ENCODE measurements at places on chromosomes 1 and 21.

DNA sequence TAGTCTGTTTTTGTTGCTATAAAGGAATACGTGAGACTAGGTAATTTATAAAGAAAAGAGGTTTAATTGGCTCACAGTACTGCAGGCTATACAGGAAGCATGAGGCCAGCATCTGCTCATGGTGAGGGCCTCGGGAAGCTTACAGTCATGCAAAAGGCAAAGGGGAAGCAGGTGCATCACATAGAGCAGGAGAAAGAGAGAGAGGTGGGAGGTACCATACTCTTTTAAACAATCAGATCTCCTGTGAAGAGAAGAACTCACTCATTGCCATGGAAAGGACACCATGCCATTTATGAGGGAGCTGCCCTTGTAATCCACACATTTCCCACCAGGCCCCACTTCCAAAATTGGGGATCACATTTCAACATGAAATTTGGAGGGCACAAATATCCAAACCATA lies 12.7 kb downstream of the PPP1R12B start:
- no peak for DNase-seq

DNA sequence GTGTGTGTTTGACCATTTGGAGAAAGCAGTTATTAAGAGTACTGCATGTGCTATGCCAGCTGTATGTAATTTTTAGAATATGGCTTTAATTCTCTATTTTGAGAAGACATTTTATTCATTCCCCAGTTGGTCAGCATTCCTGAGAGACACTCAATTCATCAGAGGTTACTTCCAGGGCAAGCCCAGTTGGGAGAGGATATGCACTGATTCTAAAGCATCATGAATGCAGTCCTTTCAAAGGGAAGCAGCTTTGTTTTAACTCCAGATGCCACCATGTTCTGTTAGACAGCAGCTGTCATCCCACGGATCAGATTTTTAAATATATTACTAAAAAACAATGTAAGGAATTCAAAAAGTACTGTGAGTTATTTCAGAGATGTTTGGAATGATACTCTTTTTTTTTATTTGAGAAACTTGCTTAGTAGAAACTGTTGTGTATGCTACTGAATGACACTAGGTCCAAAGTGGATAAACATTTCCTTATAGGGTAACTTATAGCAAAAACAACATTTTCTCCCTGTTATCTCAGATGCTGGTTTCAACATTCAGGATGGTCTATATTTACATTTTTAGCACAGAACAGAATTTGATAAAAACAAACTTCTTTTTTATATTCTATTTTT lies 149.5 kb upstream of the B3GALT2 start:
- DNase-seq = no peak

DNA sequence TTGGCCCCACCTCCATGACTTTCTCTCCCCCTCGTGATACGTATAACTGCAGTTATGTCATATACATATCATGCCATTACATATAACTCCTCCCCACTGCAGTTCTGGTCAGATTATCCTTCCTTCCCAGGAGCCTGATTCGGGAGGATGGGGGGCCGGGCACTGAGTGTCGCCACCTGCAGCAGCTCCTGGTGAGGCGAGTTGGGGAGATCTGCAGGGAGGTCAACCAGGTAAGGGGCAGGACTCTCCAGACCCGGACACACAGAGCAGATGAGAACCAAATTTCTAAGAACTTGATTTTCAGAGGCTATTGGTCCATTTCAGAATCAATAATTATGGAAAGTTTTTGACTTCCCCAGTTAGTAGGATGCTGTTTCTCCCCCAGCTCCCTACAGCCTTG lies 19.5 kb downstream of the HYI start:
- DNase-seq = no peak

- peak; percentile 57 for DNase-seq
These were observed 485.3 kb upstream of the PTBP2 start for GRCh38 chr1:96236156-96236739.

DNA sequence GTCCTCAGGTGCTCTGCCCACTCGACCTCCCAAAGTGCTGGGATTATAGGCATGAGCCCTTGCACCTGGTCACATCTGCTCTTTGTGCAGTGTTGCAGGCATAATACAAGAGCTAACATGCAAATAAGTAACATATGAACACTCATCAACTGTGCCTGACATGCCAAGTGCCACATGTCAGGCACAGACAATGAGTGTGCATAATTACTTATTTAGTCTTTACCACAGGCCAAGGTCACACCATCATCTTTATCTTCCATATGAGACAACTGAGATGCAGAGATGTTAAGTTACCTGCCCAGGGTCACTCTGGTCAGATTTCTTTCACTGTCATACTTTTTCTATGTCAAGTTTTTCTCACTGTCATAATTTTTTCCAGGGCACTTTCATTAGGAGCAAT lies 126.1 kb downstream of the PPIAL4G start:
- DNase-seq = no peak

DNA sequence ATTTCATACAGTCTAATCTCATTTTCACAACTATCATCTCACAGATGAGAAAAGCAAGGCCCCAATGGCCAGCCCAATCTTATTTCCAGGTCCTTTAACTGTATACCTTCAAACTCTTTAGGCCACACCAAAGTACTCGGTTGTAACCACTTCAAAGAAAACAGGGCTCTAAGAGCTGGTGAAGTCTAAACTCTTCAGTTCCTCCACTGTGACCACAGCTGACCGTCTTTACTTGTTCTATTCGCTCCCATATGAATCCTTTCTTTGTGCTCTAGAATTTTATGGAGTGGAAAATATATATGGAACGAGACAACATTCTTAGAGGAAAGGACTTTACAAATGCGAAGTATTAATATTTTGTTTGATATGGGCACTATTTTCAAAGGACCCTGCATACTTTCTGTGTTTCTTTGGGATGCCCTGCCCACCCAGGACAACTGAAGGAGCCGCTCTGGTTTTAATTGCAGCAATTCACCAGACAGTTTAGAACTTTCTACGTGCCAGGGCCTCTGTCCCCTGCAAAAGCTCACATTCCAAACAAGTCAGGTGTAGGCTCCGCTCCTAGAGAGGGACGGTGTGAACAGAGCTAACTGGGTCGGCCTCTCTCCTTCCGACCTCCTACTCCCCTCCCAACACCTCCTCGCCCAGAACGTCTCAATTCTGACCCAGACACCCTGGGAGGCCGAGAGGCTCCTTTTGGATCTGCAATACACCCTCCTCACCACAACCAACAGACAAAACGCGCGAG lies 15.7 kb downstream of the IER5 start:
- DNase-seq = no peak

GRCh38 chr1:216913976-216914375 lies 190.7 kb upstream of the ESRRG start:
- no peak for DNase-seq

DNA sequence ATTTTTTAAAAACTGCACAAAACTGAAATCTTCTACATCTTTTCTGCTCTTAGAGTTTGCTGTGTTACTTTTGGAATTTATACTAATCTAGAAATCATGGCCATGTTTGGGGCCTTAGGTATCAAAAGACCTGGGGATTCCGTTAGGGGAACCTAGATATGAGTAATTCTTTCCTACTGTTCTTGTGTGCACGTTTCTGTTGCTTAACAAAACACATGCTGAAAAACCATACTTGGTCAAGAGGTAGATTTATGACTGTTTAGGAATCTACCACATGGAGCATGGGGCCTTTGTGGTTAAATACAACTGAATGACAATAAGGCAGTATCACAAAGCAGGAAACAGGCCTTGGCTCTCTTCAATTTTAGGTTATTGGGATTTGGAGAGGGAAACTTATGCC lies 291.9 kb upstream of the USP25 start:
- no peak for DNase-seq

DNA sequence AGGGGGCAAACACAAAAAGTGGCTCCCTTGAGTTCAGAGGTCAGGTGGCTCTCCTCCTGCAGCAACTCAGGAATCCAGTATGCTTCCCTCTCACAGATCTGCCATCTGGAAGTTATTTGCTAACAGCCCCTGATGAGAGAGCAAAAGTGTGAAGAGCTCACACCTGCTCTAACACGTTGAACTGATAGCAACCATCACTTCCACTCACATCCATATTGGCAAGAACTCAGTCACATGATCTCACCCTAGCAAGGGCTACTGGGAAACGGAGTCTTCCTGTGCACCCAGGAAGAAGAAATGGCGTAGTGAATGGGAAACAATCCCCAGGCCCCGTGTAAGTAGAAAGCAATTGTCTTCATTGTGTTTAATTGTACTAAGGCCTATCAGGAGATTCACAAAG lies 20.7 kb upstream of the SLC45A1 start:
- no peak for DNase-seq

GRCh38 chr21:38496224-38496623 lies 2.1 kb downstream of the ERG start:
- DNase-seq = no peak

- DNase-seq = no peak
These were observed 45.1 kb downstream of the SCCPDH start for GRCh38 chr1:246769306-246769705.

- DNase-seq = no peak
These were observed 67.2 kb downstream of the UCK2 start for GRCh38 chr1:165894591-165894990.

- DNase-seq = no peak
These were observed 68.3 kb upstream of the KIF26B start for GRCh38 chr1:245086389-245086969.

DNA sequence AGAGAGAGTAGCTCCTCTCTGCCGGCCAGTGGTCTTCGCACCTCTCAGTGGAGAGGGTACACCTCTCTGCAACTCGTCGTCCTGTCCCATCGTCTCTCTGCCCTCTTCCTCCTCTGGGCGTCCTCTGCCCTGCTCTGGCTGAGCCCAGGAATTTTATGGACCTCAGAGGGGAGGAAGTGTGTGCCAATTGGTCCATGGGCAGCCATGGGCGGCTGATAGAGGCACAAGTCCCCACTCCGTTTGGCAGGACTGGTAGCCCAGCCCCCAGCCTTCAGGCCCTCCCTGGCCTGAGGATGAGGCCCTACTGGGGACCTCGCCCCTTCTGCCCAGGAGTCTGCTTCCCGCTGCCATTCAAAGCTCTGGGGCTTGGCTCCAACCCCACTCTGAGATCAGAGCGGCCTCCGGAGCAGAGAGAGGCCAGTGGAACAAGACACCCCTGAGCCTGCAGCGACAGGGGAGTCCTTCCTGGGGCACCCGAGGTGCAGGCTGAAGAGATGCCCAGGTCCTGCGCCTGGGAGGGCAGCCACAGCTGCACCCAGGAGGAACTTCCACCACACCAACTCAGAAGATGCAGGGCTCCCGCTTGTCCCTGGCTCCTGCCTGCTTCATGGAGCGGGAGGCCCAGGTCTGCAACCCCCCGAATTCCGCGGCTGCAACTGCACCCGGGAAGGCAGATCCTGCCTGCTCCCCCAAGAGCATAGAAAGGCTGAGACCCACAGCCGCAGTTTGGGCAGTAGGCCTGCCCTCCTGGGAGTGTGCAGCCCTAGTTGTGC lies 659.9 kb downstream of the KCNT2 start:
- no peak for DNase-seq

DNA sequence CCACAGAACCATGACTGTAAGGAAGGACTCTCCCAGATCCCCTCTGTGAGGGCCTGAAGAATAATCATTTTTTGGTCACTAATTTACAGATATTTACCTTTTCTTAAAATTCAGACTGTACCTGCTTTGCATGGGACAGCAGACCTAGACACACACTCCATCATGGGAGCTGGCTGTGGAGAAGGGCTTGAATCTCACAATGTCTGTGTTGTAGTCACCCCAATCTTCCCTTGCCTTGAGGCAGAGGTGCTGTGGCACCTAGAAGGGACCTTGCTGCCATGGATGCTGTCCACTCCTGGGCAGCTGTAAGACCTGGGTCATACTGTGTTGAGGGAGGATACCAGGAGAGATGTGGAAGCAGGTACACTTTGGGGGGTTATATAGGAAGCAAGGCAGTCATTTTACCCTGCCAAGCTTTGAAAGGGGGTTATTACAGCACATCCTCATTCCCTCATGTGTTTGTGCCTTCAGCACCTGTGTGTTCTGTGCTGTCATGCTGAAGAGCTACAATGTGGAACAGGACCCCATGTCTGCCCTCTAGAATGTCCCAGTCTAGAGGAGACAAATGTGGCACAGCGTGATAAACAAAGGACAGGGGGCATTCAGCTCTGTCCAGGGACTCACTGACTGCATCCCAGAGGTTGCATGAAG lies 27.1 kb downstream of the TRAF5 start:
- no peak for DNase-seq

GRCh38 chr21:29208682-29209059 lies 78.2 kb downstream of the MAP3K7CL start:
- DNase-seq = no peak

DNA sequence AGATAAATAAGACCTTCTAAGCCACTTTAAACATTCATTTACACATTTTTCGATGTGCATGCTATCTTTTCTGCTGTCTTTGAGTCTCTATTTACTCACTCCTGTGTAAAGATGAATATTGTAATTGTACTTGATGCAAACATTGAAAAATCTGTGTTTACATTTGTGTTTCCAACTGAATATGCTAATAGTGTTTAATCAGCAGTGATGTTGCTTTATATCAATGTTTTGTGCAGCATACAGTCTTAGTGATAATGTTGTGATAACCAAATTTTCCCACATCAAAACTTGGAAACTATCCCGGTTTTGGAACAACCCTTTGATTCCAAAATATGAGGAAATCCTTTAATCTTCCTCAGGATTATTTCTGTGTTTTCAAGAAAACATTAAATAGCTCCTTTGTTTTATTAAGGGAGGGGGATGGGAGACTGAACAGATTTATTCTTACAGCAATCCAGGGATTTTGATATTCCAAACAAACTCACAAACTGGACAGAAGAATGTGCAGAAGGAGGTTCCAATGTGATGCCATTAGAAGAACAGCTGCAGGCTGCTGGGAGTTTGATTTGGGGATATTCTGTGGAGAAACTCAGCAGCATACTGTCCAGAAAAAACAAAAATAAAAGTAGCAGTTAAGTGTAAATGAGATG lies 248.0 kb downstream of the S1PR1 start:
- DNase-seq = no peak

GRCh38 chr1:41720861-41721410 lies 197.8 kb downstream of the HIVEP3 start:
- no peak for DNase-seq

DNA sequence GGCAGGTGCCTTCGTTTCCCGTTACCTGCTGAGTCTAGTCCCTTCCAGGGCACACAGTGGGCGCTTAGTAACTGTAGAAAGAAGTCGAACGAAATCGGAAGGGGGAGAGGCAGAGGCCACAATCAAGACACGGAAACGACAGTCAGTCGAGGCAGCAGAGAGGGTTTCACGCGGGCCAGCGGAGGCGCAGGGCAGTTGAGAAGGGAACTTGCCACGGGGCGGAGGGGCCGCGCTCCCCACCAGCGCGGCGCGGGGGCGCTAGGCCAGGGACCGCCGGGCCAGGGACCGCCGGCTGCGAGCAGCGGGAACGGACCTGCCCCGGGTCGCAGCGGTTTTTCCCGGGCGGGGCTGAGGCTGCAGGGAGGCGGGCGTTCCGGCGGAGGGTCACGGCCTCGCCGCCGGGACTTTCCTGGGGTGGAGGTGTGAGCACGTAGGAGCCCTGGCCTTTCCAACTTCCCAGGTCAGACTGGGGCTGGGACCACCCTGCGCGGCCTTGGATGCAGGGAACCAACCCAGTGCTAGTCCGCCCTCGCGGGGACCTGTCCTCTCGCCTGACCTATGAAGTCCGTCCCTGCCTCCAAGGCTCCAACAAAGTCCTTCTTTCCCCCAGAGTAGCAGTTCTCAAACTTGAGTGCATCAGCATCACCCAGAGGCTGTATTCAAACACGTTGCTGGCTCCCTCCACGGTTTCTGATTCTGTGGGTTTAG lies 150.1 kb upstream of the FGGY start:
- DNase-seq = no peak

- no peak for DNase-seq
These were observed 25.1 kb upstream of the LSS start for GRCh38 chr21:46253610-46254124.

Measured in NCI-H774 (cell line).